ENCODE measurements at places on chromosomes 3 and 15. TPM values are rescaled to one million over a fixed set of nuclear protein-coding genes. Genes with fewer than 3 reads are reported as not detected.

DNA sequence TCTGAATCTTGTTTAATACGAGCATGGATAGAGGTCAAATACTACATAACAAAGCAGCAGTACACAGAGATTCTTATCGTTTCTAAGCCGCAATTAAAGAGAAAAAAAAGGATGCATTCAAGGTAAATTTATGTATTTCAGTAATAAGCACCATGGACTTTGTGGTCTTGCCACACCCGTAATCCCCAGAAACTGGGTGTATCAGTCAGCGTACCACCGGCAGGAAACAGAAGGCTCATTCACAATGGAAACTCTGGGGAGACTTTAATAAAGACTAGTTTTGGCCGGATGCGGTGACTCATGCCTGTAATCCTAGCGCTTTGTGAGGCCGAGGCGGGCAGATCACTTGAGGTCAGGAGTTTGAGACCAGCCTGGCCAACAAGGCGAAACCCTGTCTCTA, 81.9 kb upstream of the ZNF280D start:
- no peak for DNase-seq

GRCh38 chr3:170621256-170621655, 35.4 kb upstream of the SLC7A14 start:
- peak; percentile 35 for DNase-seq

DNA sequence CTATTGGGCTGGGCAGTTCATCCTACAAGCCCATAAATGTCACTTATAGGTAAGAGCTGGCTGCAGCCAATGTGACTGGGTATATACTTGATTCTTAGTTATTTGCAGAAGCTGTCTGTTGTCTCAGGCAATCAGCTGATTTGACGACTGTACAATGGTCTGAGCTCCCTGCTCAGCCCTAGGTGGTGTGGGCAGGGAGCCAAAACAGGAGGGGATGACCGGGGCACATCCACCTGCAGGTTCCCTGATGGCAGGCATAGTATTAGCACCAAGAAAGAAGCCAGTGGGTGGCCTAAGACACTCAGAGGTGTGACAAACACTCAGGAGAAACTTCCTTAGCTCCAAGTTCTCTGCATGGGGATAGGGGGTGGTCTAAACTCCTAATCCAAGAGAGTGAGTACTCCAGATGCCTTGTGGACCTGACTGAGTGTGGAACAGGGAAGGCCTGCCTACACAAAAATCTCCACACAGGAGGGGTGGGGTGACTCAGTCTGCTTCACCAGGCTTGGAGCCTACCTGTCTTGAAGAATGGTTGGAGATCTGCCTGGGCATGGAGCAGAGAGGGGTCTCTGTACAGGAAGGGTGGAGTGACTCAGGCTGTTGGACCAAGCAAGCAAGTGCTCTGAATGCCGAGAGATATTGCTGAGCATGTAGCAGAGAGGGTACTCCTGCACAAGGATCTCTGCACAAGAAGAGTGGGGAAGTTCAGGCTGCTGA, 690.4 kb upstream of the NAALADL2 start:
- no peak for DNase-seq

GRCh38 chr3:153442799-153443487, 280.9 kb downstream of the RAP2B start:
- DNase-seq: no peak

The CFAP44 gene
- 1.9 TPM for total RNA-seq

The GASK1A gene
- total RNA-seq: 0.18 TPM

DNA sequence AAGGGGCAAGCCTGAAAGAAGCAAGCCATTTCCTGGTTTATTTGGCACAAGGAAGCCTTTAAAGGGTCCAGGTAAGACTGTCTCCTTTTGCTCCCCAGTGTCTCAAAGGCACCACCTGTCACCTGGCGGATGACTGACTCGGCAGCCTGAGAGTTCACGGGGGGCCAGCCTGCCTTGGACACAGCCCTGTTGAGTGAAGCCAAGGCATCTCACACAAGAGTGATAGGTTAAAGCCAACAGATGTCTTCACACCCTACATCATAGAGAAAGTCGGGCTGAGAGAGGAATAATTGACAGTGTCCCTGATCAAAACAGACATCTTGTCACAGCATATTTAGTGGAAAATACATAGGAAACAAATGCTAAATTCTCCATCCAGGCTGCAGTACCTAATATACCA, 28.2 kb upstream of the LIPC start:
- DNase-seq: no peak

- DNase-seq: no peak
Observed at GRCh38 chr15:79163395-79163794, 72.8 kb upstream of the RASGRF1 start.

DNA sequence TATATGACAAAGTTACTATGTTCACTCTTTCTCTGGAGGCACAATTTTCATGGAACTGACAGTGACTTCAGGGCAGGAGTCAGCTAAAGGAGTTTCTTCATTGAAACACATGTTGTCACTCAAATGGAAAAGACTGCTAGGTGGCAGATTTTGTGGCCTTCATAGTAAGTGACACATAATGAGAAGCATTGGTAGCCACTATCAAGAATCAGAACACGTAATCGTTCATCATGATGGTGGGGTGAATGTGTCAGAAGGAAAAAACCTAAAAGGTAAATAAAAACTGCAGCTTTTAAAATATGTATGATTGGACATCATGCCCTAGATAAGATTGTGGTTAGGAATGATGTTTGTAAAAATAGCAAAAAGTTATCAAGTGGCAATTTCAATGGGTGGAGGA, 1491.0 kb downstream of the SI start:
- no peak for DNase-seq

- DNase-seq: peak; percentile 74
Observed at GRCh38 chr3:112096176-112096575, 10.0 kb downstream of the C3orf52 start.

DNA sequence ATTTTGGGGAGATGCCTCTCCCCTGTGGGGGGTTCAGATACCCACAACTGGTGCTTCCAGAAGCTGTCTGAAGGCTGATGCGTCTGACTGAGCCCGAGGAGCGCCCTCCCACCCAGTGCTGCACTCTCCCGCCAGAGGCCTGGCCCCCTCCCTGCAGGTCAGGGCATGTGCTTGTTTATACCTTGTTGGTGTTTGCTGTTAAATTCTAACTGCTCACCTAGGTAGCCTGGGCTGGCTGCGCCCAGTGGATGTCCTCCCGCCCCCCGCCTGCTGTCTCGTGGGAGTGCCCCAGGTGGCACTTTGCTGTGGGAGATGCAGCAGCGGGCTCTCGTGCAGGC, 12.9 kb downstream of the KLF13 start:
- DNase-seq: no peak

DNA sequence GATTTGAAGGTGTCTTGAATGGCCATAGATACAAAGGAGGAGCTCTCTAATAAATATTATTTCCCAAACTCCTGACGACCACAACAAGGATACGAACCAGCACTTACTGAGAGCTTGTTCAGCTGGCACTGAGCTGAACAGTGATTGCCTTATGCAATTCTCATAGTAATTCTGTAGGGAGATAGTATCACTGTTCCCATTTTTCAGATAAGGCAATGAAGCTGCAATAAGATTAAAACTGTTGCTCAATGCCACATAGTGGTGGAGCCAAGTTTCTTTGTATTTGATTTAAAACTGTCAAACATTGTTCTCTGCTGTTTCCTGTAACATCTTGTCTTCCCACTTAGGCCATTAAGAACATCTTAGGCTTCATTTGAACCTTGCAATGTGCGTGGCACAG, 163.9 kb downstream of the RPLP1 start:
- DNase-seq: no peak

The TUSC7 gene
- not detected for total RNA-seq

- peak; percentile 34 for DNase-seq
Observed at GRCh38 chr3:134392336-134392983, 18.2 kb upstream of the AMOTL2 start.

The GATM gene
- total RNA-seq: 0.28 TPM

The CRYBG3 gene
- total RNA-seq: 26.2 TPM

DNA sequence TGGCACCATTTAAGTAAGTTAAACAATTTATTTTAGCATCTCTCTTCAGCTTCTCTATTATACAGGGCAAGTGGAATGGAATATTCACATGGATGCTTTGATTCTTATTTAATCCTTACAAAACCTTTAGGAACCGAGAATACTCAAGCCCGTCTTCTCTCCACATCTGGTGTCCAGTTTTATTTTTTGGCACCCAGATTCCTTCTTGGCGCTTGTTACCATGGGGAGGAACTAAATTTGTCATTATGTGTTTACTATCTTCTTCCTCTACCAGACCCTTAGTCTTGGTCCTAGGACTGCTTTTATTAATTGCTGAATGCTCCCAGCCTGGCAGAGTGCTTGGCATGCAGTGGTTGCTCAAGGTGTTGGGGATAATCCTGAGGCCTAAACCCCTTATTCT, 138.8 kb downstream of the CACNA2D3 start:
- DNase-seq: no peak

DNA sequence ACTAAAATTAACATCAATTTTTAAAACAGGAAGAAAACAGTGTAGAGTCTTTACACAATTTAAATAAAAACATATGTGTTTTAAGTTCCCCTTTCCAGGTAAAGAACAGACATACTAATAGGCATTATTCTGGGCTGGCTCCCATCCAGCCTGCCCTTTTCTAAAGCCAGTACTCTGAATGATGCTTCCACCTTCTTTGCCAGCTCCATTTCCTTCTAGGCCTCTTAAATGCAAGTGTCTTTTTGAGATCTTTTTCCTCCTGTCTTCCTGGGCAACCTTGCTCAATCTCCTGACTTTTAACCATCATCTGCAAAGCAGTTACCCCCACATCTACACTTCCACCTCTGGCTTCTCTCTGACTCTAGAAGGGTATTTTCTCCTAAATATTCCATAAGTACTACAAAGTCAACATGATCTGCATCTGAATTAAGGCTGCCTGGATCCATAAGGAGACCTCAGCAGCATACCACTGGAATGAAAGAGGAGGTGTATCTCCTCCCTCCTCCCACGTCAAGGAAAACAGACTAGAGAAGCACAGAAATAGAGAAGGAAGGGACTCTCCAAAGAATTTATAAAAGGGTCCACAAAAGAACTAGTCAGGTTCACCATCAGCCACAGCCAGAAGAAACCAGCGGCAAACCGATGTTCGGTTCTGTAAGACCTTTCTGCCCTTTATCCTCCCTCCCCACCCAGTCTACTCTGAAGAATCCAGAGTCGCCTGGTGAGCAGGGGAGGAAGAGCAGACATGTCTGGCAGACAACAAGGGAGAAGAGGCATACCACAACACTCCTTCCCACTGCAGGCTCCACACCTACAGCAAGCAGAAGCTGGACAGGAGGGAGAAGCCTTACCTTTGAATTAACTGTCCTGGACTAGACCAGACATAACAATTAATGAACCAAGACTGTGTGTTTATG, 47.1 kb downstream of the GOLIM4 start:
- DNase-seq: no peak

GRCh38 chr15:85828874-85829273, 34.1 kb upstream of the KLHL25 start:
- DNase-seq: no peak

GRCh38 chr3:150494411-150494977, 51.8 kb downstream of the SERP1 start:
- no peak for DNase-seq

The KLF15 gene
- total RNA-seq: 0.18 TPM

The LSMEM2 gene
- under 0.01 TPM for total RNA-seq

The CYP1A2 gene
- total RNA-seq: not detected

DNA sequence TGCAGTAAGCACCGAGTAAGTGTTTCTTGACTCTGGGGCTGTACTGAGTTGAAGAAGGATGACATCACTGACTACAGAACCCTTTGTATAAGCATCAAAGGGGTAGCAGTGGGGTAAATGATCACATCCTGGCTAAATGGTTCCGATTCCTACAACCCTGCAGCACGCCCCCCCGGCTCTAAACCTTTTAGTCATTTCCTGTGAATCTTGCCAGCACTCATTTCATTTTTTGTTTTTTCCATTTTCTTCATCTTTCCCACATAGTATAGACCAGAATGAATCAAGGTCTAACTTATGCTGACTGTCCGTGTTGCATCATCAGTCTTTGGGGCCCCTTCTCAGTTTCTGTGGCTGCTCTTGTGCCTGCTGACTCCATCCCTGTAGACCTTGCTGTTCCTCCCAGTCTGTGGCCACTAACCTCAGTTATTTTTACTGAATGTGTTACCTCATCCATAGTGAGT, 383.1 kb upstream of the TPRG1 start:
- peak; percentile 97 for DNase-seq

The CATSPER2 gene
- total RNA-seq: 11.3 TPM

DNA sequence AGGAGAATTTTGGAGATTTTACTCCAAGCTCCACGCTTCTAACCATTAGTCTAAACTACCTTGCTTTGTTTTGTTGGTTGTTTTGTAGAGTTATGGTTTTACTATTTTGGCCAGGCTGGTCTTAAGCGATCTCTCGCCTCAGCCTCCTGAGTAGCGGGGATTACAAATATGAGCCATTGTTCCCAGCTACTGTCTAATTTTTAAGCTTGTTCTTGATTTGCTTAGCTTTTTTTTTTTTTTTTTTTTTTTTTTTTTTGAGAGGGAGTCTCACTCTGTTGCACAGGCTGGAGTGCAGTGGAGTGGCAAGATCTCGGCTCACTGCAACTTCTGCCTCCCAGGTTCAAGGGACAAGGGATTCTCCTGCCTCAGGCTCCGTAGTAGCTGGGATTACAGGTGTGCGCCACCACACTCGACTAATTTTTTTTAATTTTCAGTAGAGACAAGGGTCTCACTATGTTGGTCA, 28.5 kb downstream of the EFCAB12 start:
- no peak for DNase-seq

DNA sequence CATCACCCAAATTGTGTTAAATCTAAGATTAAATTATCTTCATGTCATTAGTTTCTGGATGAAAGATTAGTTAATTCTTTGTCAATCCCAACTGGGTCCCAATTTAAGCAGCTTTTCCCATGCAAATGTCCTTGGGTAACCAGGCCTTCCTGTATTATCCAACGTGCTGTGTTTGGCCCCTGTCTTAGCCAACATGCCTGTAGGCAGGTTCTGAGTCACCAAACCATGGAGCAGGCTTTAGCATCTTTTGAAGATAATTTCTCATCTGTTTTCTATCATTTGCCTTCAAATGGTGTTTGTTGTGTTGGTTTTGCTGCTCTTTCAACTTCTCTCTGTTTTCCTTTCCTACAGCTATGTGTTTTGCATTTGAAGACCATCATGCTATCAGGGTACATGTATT, 216.2 kb downstream of the ITPR1 start:
- DNase-seq: peak; percentile 43

DNA sequence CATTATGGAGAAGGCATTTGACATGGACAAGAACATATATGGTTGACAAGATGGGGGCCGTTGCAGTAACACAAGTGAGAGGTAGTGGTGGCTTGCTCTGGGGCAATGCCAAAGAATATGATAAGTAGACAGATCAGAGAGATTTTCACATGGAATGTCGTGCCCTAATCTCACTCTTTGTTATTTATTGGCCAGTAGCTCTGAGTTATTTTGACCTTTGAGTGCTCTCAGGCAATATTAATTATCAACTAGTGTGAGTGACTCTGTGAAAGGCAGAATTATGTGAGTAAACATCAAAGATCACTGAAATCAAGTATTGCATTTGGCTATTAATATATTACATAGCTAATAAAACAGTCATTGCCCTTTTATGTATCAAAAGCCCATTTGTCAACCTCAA, 164.9 kb upstream of the ADAMTS9 start:
- DNase-seq: no peak
